ENCODE measurements at places on chromosomes 4 and X.

DNA sequence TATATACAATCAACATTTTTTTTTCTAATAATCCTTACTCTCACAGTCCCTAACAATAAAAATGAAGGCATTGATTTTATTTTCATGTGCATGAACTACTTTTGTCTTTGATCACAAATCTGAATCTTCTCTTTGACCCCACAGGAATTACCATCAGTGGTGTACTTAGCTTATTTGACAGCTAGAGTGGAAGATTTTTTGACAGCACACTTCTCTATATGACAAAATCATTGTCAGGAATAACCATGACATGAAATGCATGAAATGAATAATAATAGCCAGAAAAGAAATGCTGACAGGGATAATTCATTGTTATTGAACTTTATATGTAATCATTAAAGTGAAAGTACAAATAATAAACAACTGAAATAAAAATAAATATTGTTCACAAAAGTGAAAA is 604.2 kb downstream of the EPHA5 start:
- H3K36me3 ChIP-seq = no peaks in the 10 kb centered on the region
- no peak for DNase-seq
- H3K27me3 ChIP-seq = no peaks in the 10 kb centered on the region
- no peaks in the 10 kb centered on the region for H3K4me1 ChIP-seq
- no peak overlapping the region for H3K27ac ChIP-seq
- H3K4me3 ChIP-seq = no peak overlapping the region

GRCh38 chr4:125198916-125199315 is 115.8 kb upstream of the FAT4 start:
- no peaks in the 10 kb centered on the region for H3K27me3 ChIP-seq
- H3K4me3 ChIP-seq = no peak overlapping the region
- peak; percentile 36 for DNase-seq
- no peaks in the 10 kb centered on the region for H3K4me1 ChIP-seq

- H3K36me3 ChIP-seq = no peaks in the 10 kb centered on the region
- peak; percentile 75 for DNase-seq
- no peak overlapping the region for H3K27ac ChIP-seq
- no peaks in the 10 kb centered on the region for H3K4me1 ChIP-seq
- H3K4me3 ChIP-seq = no peak overlapping the region
- H3K27me3 ChIP-seq = no peaks in the 10 kb centered on the region
Observed at GRCh38 chr4:37737466-37737865, 51.3 kb upstream of the RELL1 start.

GRCh38 chr4:110418641-110419040 is 57.3 kb upstream of the ENPEP start:
- no peak for DNase-seq
- H3K36me3 ChIP-seq = no peaks in the 10 kb centered on the region
- no peak overlapping the region for H3K4me3 ChIP-seq
- no peak overlapping the region for H3K27ac ChIP-seq
- no peaks in the 10 kb centered on the region for H3K4me1 ChIP-seq

DNA sequence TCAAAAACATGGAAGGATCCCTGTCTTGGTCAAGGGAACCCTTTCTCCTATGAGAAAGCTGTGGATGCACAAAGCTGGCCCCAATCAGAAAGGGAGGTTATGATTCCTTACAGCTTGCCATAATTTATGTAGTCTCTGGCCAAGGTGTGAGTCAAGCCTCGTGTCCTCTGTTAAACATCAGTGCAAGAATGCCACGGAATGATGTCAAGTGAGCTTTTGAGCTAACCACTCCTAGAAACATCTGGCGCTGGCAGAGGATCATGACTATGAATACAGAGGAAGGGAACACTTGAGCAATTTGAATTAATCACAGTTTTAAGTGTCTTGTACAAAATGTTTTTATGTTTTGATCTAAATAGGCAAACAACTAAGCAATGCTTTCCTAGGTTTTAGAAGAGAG is 51.5 kb upstream of the RAP2C start:
- H3K4me3 ChIP-seq = no peak overlapping the region
- H3K27ac ChIP-seq = no peak overlapping the region

DNA sequence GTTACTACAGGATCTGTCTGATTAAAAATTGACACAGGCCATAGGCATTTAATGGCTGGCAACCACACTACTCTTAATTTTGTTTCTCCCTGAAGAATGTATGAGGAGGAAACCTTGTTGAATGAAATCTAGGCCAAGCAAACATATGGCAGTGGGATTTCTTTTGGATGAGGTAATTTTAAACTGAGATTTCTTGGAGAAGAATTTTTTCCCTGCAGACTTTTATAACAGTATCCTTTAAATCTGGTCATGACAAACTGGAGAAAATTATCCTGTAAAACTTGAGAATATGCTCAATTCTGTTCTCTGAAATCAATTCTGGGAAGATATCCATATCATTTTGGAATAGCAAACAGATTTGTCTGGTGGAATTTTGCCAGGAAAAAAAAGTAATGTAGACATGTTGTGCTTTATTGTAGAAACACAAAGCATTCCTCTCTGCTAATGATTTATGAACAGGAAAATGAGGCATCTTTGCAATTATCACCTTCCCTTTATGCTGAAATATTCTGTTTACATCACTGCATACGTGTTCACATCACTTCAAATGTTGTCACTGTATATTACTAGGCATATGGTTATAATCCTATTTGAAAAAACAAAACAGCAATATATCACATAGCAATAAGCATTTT is 108.3 kb upstream of the ARSJ start:
- DNase-seq = peak; percentile 77
- H3K27ac ChIP-seq = no peak overlapping the region
- H3K4me3 ChIP-seq = no peak overlapping the region
- peaks cover 4% of the 10 kb centered on the region for H3K4me1 ChIP-seq
- no peaks in the 10 kb centered on the region for H3K27me3 ChIP-seq
- no peaks in the 10 kb centered on the region for H3K36me3 ChIP-seq

DNA sequence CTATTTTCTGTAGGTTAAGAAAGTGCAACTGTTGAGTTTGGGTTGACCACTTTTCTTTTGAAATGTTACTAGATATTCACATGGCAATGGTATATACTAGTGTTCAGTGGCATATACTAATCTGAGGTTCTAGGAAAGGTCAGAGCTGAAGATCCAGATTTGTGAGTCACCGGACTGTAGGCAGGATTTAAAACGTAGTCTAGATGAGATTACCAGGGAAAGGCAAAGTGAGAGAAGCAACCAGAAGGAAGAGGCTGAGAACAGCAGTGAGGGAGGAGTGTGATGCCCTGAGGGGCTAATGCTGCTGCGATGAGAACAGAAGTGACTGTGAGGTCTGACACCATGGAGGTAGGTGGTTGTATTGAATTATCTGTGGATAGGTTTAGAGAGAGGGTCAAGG is 9.7 kb upstream of the PLA2G12A start:
- H3K4me1 ChIP-seq = no peaks in the 10 kb centered on the region
- no peaks in the 10 kb centered on the region for H3K27me3 ChIP-seq
- no peaks in the 10 kb centered on the region for H3K36me3 ChIP-seq
- no peak overlapping the region for H3K27ac ChIP-seq
- H3K4me3 ChIP-seq = no peak overlapping the region

- no peaks in the 10 kb centered on the region for H3K27me3 ChIP-seq
- H3K4me1 ChIP-seq = no peaks in the 10 kb centered on the region
- H3K27ac ChIP-seq = no peak overlapping the region
- peak; percentile 20 for DNase-seq
- no peak overlapping the region for H3K4me3 ChIP-seq
- H3K36me3 ChIP-seq = peaks cover 7% of the 10 kb centered on the region
Observed at GRCh38 chrX:47156611-47157520, 11.8 kb downstream of the RBM10 start.

- DNase-seq = no peak
- no peak overlapping the region for H3K27ac ChIP-seq
- H3K4me3 ChIP-seq = no peak overlapping the region
Observed at GRCh38 chr4:169915545-169915944, 110.7 kb downstream of the MFAP3L start.

- H3K27me3 ChIP-seq = no peaks in the 10 kb centered on the region
- DNase-seq = peak; percentile 76
- H3K4me3 ChIP-seq = no peak overlapping the region
- H3K36me3 ChIP-seq = no peaks in the 10 kb centered on the region
Observed at GRCh38 chr4:188976644-188977115, 837.4 kb downstream of the TRIML1 start.

- peaks cover 2% of the 10 kb centered on the region for H3K4me1 ChIP-seq
- DNase-seq = no peak
- H3K27me3 ChIP-seq = peaks cover 3% of the 10 kb centered on the region
- H3K27ac ChIP-seq = no peak overlapping the region
Observed at GRCh38 chr4:8308856-8309771, 39.6 kb downstream of the HTRA3 start.

- no peak overlapping the region for H3K27ac ChIP-seq
- H3K4me1 ChIP-seq = no peaks in the 10 kb centered on the region
- no peaks in the 10 kb centered on the region for H3K27me3 ChIP-seq
- no peaks in the 10 kb centered on the region for H3K36me3 ChIP-seq
- no peak overlapping the region for H3K4me3 ChIP-seq
Observed at GRCh38 chr4:146776691-146777090, 138.0 kb downstream of the POU4F2 start.

DNA sequence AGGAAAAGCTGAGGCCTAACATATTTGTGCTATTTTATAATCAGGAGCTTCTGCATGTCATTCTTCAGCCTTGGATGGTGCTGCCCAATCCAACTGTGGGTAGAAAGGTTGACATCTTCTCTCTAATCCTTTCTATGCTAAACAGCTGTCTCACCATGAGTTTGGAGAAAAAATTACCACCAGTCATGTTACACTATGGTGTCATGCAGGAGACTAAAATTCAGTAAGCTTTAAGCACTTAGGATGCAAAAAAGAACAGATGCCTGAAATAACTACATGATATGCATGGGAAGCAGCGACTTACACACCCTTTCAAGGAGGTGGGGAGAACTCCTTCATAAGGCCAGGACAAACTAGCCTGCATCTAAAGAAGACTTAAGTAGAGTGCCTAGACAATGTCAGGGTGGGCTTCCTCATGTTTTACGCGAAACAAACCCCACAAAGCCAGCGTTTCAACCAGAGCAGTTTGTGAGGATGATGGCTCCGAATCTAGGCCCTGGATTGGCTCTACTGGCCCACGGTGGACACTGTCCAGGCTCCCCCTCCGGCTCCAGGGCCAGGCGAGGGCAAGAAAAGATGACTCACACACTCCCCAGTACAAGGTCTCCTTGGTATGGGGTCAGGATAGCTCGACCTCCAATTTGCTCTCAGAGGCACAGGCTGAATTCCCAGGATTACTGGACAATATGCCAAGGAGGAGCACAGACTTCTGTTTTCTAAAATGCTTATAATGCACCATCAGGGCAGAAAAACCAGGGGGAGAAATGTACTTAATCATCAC is 45.1 kb downstream of the STX18 start:
- H3K27ac ChIP-seq = no peak overlapping the region
- H3K4me1 ChIP-seq = peaks cover 11% of the 10 kb centered on the region
- no peak overlapping the region for H3K4me3 ChIP-seq
- H3K27me3 ChIP-seq = no peaks in the 10 kb centered on the region
- no peaks in the 10 kb centered on the region for H3K36me3 ChIP-seq
- DNase-seq = peak; percentile 43

DNA sequence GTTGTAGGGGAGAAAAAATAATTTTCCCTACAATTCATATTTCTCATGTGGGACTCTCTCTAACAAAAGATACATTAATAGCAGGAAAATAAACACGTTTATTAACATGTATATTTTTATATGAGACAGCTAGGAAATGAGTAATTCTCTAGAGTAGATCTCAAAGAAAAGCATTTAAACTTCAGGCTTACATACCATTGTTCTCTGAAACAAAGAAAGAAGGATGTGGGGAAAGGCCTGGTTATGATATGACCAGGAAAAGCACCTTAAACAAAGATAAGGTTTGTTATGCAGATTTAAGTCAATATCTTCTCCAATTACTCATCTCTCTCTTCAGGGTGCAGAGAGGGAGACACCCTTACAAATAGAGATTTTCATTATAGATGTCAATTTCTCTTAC is 131.3 kb downstream of the SLC7A11 start:
- H3K36me3 ChIP-seq = no peaks in the 10 kb centered on the region
- no peaks in the 10 kb centered on the region for H3K27me3 ChIP-seq
- H3K27ac ChIP-seq = no peak overlapping the region
- no peaks in the 10 kb centered on the region for H3K4me1 ChIP-seq
- no peak for DNase-seq

DNA sequence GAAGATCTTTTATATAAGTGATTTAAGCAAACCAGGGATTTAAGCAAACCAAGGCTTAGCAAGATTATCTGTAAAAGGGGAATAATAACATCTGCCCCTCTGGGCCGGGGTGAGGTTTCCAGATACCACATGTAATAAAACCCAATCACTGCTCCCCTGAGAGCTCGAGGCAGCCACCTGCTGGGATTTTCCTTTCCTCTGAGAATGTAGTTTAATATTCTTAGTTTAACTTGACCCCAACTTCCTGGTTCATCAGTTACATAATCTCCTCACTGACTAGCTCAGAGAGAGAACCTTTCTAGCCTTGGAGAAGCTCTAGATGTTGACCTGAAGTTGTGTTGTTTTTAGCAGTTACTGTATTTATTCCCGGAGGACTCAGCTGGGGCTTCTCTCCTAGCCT is 322.4 kb downstream of the ARHGAP10 start:
- DNase-seq = no peak
- no peaks in the 10 kb centered on the region for H3K36me3 ChIP-seq
- H3K27me3 ChIP-seq = no peaks in the 10 kb centered on the region
- H3K4me1 ChIP-seq = no peaks in the 10 kb centered on the region
- H3K27ac ChIP-seq = no peak overlapping the region

GRCh38 chr4:122845066-122845465 is 18.4 kb downstream of the FGF2 start:
- H3K36me3 ChIP-seq = peaks cover 7% of the 10 kb centered on the region
- H3K4me1 ChIP-seq = peaks cover 4% of the 10 kb centered on the region
- H3K27me3 ChIP-seq = no peaks in the 10 kb centered on the region
- H3K27ac ChIP-seq = no peak overlapping the region

- H3K27me3 ChIP-seq = no peaks in the 10 kb centered on the region
- peaks cover 37% of the 10 kb centered on the region for H3K4me1 ChIP-seq
- H3K36me3 ChIP-seq = no peaks in the 10 kb centered on the region
- DNase-seq = peak; percentile 93
- H3K4me3 ChIP-seq = no peak overlapping the region
Observed at GRCh38 chr4:15231265-15232091, 196.4 kb upstream of the C1QTNF7 start.

DNA sequence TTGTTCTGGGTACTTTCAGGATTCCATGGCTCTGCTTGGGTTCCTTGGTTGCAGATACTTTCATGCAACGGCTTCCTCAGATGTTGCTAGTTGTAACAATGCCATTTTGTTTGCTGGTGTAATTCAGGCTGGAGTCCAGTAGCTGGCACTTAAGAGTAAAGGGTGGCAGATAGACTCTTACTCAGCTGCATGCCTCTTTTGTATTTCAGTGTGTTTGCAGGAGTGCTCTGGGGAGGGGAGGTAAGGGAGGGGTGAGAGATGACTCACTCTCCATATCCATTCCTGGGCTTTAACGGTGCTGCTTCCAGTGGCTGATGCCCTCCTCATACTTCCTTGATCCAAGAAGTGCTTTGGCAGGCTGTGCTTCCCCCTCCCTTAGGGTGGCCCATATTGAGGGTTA is 155.2 kb downstream of the ZNF330 start:
- no peak overlapping the region for H3K27ac ChIP-seq
- H3K4me1 ChIP-seq = no peaks in the 10 kb centered on the region
- peak; percentile 93 for DNase-seq
- no peaks in the 10 kb centered on the region for H3K27me3 ChIP-seq
- H3K4me3 ChIP-seq = no peak overlapping the region

GRCh38 chrX:133570549-133570948 is 155.3 kb upstream of the GPC4 start:
- H3K4me3 ChIP-seq = no peak overlapping the region
- H3K4me1 ChIP-seq = no peaks in the 10 kb centered on the region
- peak; percentile 76 for DNase-seq

All from fibroblast of lung (primary cell).